Cerebellar nuclear complex (tissue), 1 donor: ENCODE measurements at places on chromosomes 12 and 14.

- DNase-seq = no peak
Observed at GRCh38 chr12:50220363-50220995, 53.3 kb upstream of the CERS5 start.

DNA sequence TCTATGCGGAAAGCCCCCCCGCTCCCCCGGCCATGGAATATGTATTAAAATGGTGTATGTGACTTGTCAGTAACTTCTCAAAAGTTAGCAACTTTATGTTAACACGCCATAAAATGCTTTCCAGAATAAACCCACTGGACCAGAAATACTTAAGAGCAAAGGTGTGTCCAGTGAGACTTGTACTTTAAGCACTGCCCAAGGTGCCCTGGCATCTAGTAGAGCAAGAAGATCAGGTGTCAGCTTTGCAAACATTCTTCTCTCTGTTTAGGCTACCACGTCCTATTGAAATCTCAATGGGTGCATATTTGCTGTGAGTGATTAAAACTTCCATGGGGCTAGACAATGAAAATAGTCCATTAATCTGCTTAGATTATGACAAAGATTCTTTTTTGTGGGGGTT lies 201.2 kb downstream of the ESR2 start:
- no peak for DNase-seq

DNA sequence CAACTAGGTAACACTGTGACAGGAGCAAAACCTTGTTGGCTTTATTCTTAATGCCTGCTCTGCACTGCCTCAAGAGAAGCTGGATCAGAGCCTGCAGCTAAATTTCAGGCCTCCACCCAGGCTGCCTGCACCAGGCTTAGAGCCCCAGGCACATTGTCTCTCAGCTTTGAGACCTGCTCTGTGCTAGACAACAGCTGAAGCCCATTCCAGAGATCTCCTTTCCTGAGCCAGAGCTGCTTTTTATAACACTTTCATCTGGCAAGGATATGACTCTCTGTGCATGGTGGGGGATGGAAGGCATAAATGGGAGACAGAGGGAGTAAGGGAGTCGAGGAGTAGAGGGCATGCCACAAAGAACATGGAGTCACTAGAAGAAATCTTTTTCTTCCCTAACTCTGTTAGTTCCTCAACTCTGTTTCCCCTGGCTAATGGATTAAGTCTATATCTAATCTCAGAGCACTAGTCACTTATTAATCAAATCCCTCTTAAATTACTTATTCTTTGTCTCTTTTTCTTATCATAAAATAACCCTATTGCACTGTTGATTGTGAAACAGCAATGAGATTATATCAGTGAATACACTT lies 27.1 kb upstream of the LUM start:
- DNase-seq = no peak

- no peak for DNase-seq
Observed at GRCh38 chr12:6295094-6295811, 15.2 kb upstream of the PLEKHG6 start.

DNA sequence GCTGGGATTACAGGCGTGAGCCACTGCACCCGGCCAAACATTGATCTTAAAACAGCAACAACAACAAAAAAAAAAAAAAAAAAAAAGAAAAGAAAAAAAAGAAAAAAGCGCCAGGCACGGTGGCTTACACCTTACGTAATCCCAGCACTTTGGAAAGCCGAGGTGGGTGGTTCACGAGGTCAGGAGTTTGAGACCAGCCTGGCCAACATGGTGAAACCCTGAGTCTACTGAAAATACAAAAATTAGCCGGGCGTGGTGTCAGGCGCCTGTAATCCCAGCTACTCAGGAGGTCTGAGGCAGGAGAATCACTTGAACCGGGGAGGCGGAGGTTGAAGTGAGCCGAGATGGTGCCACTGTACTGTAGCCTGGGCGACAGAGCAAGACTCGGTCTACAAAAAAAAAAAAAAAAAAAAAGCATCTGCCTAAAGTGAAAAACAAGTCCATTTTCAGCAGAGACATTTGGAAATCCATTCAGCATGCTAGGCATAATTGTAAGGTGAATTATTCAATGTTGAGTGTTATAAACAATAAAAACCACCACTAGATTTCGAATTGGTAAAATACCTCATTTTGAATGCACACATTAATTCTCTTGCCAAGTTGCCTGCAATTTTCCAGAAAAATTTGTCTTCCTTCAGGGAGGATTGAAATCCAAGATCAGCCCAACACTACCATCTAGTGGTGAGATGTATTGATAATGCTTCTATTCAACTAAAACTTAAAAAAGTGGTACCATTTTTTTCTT lies 8.0 kb upstream of the CERS5 start:
- DNase-seq = no peak

- DNase-seq = no peak
Observed at GRCh38 chr14:100526057-100526456, 61.2 kb downstream of the BEGAIN start.

- DNase-seq = no peak
Observed at GRCh38 chr14:89481196-89481595, 64.2 kb upstream of the FOXN3 start.
